ENCODE measurements at places on chromosomes 16 and 17.

GRCh38 chr17:4994081-4994595, 3.2 kb downstream of the INCA1 start:
- DNase-seq = no peak

DNA sequence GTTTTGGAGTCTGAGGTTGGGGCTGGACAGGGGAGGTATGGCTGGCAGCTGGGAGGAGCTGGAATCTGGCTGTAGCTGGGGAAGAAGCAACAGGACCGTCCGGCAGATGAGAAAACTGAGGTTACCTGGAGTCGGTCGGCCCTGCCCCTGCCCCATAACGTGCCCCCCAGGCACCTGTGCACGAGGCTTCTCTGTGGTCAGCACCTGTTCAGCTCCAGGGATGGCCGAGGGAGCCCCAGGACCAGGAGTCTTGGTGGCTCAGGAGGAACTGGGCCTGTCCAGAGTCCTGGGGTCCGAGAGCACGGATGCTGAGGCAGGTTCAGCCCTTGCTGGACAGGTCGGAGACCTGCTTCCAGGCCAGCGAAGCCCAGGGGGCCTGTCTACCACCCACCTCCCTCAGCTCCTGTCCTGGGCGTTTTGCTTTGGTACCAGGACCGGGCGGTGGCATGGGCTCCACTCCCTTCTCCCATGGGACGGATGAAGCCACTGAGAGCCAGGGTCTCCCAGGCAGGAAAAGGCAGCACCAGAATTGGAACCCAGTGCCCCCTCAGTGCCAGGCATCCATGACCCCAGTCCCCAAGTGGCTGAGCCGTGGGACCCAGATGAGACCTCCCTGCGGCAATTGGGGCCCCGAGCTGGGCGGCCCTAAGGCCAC, 17.1 kb upstream of the CBFA2T3 start:
- no peak for DNase-seq

- DNase-seq = no peak
These were observed 19.3 kb upstream of the SLC35G3 start for GRCh38 chr17:35213412-35213940.

- no peak for DNase-seq
These were observed 14.3 kb downstream of the LRRC75A start for GRCh38 chr17:16477666-16478065.

DNA sequence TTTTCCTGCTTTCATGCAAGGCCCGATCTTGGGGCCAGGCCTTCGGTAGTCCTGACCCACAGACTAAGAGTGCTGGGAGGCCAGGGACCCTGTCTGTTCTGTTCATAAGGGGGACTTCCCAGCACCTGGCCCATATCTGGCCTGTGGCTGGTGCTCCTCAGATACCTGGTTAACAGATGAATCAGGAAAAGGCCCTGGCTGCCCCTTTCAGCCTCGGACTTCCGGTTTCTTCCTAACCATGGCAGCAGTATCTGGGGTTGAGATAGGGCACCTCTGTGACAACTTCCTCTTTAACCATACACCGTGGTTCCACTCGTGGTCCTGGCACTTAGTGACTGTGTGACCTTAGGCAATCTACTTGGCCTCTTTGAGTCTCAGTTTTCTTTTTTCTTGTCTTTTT, 18.4 kb downstream of the PLCG2 start:
- no peak for DNase-seq

DNA sequence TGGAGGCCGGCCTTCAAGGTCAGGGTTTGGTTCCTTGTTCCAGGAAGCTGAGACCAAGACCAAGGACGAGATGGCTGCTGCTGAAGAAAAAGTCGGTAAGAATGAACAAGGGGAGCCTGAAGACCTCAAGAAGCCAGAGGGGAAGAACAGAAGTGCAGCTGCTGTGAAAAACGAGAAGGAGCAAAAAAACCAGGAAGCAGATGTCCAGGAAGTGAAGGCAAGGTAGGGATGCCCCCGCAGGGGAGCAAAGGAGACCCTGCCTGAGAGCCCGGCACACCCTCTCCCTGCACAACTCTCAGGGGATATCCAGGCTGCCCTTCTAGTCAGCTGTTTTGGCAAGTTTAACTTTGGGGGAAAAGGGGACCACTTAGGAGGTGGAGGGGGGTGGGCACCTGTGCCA, 29.0 kb downstream of the RNF213 start:
- DNase-seq = no peak

- DNase-seq = no peak
These were observed 183.6 kb downstream of the MAP2K6 start for GRCh38 chr17:69597898-69598692.

DNA sequence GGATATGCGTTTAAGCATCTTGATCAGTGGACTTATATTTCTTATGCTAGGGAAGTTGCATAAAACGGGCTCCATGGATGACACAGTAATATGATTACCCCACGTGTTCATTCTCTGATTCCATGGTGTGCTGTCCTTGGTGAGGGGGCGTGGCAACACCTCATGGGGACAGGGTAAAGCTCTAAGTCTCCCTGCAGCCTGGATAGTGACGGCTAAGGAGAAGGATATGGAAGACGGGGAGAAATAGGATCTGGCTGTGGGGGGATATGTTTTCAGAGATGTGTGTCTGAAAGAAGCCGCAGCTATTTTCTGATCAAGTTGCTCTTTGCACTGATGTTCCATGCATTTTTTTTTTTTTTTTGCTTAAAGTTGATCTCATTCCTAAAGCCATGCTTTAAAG, 84.3 kb downstream of the MARCHF10 start:
- no peak for DNase-seq

- DNase-seq = no peak
These were observed 2.0 kb downstream of the NCBP3 start for GRCh38 chr17:3843935-3844516.

- no peak for DNase-seq
These were observed 826 bp downstream of the LYZL6 start for GRCh38 chr17:35942588-35943186.

GRCh38 chr17:75094871-75095399, 7.2 kb downstream of the SLC16A5 start:
- no peak for DNase-seq

GRCh38 chr16:88888057-88888456, 21.6 kb upstream of the PABPN1L start:
- DNase-seq = no peak

DNA sequence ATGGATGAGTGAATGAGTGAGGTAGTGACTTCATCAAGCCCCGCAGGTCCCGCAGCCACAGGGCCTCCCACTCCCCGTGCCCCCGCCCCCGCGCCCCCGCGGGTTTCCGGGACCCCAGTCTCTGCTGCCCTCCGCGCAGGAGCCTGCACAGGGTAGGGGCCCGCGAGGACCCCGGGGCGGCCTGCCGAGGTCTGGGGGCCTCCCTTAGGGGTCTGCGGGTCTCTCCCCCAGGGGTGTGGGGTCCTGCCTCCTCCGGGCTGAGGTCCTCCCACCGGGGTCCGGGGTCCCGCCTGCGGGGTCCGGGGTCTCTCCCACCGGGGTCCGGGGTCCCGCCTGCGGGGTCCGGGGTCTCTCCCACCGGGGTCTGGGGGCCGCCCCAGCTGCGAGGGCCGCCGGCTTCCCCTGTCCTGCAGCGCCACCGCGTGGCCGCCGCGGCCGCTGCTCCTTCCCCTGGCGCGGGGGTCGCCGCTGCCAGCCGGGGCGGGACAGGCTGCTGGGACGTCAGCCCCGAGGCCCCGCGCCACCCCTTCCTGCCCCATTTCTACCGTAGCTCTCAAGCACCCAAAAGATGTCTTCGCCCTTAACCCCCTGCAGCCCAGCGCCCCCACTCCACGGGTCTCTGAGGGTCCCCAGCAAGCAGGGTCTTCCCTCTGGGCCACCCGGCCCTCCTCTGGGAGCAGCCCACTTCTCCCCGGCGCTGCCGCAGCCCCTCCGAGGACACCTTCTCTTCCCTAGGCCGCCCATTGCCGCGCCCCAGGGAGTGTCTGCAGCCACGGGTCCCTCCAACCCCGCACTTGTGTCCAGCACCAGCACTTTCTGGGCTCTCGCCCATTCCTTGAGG, 10.4 kb upstream of the CHMP6 start:
- DNase-seq = peak; percentile 54

DNA sequence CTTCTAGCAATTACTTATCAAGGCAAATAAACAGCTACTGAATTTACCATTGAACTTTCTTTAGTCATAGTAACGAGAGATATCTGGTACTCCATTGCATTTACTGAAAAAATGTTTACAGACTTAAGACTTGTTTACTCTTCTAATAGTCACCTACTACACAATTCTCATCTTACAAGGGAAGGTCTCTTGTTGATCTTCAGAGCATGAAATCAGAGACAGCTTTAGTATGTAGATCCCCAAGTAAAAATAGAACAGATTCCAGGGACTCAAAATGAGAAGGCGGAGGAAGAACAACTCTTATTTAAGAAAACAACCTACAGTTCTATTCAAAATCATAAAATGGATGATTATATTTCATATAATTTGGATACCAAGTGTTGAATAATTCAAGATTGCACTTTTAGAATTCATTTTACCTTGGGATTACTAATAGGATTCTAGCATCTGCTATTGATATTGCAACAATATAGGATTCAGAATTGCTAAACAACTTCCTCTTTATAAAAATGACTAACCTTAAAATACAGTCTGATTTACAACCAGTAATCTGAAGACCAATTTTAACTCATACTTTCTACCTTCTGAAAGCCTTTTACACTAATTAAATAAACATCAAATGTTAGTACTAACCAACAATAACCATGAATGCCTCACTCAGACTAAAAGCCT, 20.8 kb downstream of the UBE2G1 start:
- no peak for DNase-seq

DNA sequence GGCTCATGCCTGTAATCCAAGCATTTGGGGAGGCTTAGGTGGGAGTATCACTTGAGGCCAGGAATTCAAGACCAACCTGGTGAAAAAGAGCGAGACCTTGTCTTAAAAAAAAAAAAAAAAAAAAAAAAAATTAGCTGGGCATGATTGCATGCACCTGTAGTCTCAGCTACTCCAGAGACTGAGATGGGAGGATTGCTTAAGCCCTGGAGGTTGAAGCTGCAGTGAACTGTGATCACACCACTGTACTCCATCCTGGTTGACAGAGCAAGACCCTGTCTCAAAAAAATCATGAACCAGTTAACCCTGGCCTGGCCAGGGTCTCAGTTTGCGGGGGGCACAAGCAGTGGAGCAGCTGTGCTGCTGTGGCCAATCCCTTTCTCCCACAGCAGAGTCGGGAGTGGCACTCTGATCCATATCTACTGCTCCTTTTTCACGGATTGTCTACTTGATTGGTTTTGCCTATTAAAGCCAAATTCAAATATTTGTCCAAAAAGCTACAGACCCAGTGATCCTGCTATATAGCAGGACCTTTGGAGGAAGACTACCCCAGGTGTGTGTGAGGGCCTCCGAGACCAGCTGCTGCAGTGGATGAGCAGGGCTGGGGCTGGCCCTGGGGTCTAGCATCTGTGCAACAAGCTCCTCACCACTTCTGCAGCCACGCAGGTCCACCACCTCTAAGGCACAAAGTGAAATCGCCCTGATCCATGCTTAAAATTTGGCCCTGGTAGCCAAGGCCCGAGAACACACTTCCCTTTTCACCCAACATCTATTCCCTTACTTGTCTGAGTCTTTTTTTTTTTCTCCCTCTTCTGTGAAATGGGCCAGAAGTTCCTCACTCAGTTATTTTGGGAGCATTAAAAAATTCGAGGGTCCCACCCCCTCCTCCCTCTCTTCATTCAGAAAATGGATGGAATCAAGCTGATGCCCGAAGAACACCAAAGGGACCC, 48.2 kb downstream of the LDHD start:
- DNase-seq = no peak

DNA sequence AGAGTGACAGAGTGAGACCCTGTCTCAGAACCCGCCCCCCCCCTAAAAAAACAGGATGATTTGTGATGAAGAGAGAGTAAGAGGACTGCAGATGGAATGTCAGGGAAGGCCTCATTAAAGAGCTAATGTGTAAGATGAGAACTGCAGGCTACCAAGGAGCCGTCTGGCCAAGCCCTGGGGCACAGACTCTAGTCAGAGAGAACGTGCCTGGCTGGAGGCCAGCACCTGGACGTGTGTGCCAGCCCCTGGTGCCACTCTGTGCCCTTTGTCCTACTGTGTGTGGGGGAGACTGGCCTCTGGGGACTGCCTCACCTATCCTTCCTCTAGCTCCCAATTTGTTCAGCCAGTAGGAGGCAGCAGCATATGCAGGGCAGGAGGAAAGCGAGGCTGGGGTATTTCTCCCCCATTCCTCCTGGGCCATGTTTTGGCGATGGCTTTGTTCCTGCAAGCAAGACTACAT, 37.1 kb downstream of the KNOP1 start:
- DNase-seq = no peak

GRCh38 chr16:87483481-87483880, 9.3 kb downstream of the ZCCHC14 start:
- DNase-seq = no peak

DNA sequence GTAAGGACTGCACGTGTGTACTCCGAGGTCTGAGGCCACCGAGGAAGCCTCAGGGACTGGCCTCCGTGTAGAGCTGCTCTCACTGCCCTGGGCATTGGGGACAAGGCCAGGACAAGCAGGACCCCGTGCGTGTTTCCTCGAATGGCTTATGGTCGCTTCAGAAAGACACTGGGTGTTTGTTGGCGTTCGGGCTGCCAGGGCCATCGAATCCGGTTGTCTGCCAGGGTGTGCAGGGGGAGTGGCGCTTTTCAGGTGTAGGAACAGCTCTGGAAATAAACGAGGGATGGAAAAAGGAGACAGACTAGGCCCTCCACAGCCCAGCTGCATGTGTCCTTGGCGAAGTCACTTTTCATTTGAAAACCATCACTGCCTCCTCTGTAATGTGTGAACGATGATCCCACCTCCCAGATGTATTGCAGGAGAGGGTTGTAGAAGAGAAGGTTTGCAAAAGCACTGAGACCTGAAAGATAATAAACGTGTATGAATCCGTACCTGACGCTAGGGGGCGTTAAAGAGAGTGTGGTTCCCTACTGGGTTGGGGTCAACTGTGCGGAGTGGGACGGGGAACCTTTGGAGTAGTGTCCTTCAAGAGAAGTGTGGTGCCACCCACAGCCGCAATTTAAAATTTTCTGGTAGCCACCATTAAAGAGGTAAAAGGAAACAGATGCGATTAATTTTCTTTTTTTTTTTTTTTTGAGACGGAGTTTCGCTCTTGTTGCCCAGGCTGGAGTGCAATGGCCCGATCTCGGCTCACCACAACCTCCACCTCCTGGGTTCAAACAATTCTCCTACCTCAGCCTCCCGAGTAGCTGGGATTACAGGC, 2.1 kb upstream of the ZSCAN10 start:
- DNase-seq = peak; percentile 39

Measured in stimulated activated effector memory CD8-positive, alpha-beta T cell treated with anti-CD3 and anti-CD28 coated beads, Interleukin-12 subunit alpha, Interleukin-12 subunit beta, amount 100 ng/mL, for 72 hours (primary cell).